GM10248 (cell line): ENCODE measurements at places on chromosomes 7 and 10.

- no peak for DNase-seq
Measured at GRCh38 chr7:34038816-34039470, 133.6 kb downstream of the BMPER start.

- no peak for DNase-seq
Measured at GRCh38 chr7:94182066-94182465, 177.9 kb upstream of the BET1 start.

- no peak for DNase-seq
Measured at GRCh38 chr7:30921540-30922401, 10.1 kb downstream of the AQP1 start.

GRCh38 chr10:34584164-34584563 lies 230.9 kb downstream of the PARD3 start:
- DNase-seq, result no peak

DNA sequence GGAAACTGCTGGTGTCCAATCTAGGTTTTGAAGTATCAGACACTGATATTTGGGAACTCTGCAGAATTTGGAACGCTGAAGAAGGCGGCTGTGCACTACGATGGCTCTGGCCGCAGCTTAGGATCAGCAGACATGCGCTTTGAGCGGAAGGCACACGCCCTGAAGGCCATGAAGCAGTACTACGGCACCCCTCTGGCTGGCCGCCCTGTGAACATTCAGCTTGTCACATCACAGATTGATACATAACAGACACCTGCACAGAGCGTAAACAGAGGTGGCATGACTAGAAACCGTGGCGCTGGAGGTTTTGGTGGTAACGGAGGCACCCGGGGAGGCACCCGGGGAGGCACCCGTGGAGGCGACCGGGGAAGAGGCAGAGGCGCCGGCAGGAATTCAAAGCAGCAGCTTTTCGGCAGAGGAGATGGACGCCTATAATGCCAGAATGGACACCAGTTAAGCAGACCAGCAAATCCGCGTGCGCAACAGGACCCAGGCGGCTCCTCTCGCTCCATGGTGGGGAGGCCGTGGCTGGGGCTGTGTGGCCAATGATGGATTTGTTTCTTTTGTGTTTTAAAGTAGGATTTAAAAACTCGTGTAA lies 22.2 kb upstream of the CCL24 start:
- DNase-seq, result no peak

- no peak for DNase-seq
Measured at GRCh38 chr10:71268758-71269157, 50.3 kb upstream of the SLC29A3 start.

GRCh38 chr10:116625845-116626244 lies 5.1 kb downstream of the PNLIPRP2 start:
- no peak for DNase-seq

DNA sequence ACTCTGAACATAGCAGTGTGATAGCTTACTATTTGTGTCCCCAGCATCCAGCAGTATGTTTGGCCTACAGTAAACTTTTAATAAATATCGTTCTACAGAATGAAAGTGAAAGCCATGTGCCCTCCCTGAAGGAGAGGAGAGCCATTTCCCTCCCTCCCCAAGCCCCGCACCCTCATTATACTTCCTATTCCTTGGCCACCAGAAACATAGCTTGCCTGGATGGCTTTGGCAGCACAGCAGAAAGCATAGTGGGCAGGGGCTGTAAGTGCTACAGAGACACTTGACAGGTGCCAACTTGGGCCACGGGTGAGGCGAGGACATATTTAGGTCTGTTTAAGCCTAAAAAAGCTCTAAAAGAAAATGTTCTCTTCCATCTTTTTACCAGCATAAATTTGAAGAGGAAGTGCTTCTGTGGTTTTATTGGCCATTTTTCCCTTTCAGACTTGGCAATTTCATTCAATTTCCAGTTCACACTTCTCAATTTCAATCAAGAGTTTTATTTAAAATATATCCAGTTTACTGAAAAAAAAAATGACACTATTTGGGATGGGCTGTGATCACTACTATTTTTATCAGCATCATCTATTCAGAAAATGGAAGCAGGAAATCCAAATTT lies 12.7 kb downstream of the HHEX start:
- DNase-seq, result no peak

GRCh38 chr10:52568309-52568708 lies 204.3 kb downstream of the MBL2 start:
- DNase-seq, result no peak

DNA sequence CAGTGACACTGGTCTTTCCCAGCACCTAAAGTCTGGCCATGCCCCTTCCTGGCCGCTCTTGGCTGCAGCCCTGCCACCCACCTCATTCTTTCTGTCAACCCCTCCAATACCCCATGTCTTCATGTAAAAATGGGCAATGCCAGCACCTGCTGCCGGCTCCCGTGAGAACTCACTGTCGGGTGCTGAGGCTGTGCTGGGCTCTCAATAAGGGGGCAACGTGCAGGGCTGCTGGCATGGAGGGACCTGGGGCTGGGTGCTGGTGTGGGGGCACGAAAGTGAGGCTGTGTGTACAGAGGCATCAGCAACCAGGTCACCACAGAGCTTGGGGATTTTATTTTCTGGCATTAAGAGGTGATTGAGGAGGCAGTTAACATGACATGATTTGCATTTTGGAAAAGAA lies 65.3 kb downstream of the ALOX5 start:
- no peak for DNase-seq

GRCh38 chr10:35579726-35580422 lies 25.3 kb upstream of the GJD4 start:
- DNase-seq, result no peak

GRCh38 chr10:25694206-25694933 lies 239.7 kb upstream of the MYO3A start:
- DNase-seq, result no peak

DNA sequence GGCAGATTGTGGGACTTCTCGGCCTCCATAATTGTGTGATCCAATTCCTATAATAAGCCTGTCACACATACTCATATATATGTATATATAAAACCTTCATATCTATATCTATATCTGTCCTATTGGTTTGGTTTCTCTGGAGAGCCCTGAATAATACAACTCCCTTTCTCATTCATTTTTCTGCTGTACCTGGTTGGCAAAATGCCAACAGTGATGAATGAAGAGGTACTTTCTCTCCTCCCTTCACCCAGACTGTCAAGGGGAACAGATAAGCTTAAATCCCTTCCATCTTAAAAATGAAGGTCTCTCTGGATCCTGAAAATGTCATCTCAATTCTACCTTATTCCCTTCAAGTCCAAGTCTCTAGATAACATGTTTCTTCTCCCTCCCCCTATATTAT lies 60.3 kb upstream of the FOXP2 start:
- no peak for DNase-seq

GRCh38 chr10:71081229-71081560 lies 131.2 kb upstream of the UNC5B start:
- no peak for DNase-seq

GRCh38 chr10:128054163-128054970 lies 71.9 kb downstream of the MKI67 start:
- no peak for DNase-seq

GRCh38 chr10:30215141-30215540 lies 133.9 kb downstream of the MTPAP start:
- DNase-seq, result no peak
